ENCODE measurements at places on chromosomes 1 and 21.

DNA sequence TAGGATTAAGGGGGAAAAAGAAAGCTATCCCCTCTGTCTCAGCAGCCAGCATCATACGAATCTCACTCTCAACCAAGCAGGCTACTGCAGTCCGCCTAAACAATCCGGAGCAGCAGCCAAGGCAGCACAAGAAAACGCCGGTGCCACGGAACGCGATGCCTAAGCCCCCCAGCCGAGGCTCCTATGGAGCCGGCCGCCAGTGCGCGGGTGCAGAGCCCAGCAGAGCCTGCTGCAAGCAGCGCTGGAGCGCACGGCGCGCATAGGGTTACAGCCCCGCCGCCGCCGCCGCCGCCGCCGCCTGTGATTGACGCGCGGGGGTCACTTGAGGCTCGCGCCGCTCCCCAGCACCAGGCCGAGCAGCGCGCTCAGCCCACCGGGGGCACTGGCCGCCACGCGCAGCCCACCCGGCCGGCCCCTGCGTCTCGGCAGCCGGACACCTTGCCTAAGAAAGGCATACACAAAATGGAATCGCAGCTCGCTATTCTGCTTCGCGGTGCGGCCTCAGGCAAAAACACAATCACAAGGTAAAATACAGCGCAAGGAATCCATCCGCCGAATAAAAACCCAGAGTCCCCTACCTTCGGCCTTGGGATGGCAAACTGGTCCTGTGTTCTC lies 780 bp downstream of the HIVEP3 start:
- peak; percentile 43 for DNase-seq

DNA sequence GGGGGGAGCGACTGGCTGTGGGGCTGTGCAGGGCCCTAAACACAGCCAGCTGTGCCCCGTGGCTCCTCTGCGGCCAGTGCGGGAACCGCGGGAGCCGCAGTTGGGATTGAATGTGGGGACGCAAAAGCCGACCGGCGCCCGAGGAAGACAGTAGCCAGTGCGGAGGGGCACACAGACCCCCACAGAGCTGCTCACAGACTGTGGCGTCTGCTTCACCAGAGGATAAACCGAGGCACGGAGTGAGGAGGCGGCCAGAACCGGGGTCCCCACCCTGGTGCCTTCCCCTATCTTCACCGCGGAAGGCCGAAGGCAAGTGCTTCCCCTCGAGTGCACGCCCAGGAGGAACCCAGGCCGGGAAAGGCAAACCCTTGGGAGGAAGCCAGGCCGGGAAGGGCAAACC lies 8.7 kb upstream of the TMEM52 start:
- DNase-seq: no peak

DNA sequence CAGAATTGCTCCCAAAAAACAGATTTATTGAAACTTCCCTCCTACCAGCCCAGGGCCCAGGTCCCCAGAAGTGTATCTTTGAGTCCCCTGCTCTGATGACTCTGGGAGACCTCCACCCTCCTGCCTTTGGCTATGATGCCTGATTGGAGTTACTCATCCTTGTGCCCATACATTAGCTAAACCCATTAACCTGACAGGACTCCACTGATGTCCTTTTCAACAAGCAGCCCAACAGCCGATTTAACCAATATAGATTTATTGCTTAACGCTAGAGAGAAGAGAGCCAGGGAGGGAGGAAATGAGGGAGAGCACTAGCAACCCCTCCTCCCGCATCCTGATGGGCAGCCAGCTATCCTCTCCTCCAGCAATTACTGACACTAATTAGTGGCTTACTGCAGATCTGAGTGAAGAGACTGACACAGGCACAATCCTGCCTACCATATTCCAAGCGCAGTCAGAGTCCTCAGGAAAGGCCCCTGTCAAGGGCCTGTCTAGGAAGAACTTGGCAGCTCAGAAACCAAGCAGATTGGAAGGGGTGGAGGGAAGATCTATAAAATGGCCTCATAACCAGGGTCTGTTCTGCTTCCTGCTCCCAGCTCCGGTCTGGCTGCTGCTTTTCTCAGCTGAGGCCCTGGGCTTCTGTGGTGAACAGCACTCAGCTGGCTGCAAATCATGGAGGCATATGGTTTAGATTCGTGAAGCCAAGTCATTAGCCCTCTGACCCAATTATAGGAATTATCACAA lies 484.5 kb upstream of the DAB1 start:
- no peak for DNase-seq

DNA sequence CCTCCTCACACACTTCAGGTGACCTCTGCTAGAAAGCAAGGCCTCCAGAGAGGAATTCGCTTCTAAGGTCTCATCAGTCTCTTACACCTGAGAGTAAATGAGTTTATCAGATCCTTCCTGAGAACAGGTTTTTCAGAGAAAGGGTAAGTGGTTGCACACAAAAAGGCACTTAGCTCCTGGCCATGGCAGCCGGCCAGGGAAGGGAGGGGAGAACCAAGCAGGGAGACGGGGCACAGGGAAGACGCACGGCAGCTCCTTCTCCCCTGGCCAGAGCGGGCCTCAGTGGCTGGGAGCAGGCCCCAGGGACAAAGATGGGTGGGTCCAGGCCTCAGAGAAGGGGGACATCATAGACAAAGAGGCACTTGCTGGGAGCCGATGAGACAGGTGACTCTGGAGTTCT lies 3.6 kb upstream of the TNNT2 start:
- DNase-seq: no peak

GRCh38 chr1:209583408-209583807 lies at the start of gene CAMK1G:
TSS of gene CAMK1G (plus strand) at chr1:209583714. CDS start at chr1:209594984, 11,270 bp downstream.
- DNase-seq: no peak

GRCh38 chr1:192539297-192540092 lies 36.1 kb upstream of the RGS1 start:
- peak; percentile 74 for DNase-seq

DNA sequence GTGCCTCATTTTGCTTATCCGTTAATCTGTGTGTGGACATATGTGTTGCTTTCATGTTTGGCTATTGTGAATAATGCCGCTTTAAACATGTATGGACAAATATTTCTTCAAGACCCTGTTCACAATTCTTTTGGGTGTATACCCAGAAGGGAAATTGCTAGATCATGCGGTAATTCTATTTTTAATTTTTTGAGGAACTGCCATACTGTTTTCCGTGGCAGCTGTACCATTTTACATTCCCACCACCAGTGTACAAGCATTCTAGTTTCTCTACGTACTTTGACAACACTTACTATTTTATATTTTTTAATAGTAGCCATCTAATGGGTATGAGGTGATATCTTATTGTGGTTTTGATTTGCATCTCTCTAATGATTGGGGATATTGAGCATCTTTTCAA lies 7.1 kb upstream of the NID1 start:
- no peak for DNase-seq

DNA sequence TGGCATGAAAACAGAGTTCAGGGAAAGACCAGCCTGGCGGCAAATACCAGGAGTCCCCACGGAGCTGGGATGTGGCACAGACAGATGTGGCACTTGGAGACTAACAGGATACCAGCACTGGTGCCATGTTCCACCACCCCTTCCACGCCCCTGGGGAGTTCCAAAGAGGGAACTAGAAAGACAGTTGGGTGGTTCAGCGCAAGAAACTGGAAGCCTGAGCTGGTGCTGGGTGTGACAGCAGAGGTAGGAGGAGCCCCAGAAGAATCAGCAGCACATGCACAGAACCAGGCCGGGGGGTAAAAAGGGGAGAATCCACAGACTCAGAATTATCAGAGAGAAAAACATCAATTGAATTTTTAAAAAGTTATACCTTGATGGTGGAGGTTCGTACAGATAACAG lies 22.4 kb downstream of the DDX20 start:
- DNase-seq: no peak

- DNase-seq: no peak
Measured at GRCh38 chr1:151106894-151107293, 36.3 kb downstream of the GABPB2 start.

DNA sequence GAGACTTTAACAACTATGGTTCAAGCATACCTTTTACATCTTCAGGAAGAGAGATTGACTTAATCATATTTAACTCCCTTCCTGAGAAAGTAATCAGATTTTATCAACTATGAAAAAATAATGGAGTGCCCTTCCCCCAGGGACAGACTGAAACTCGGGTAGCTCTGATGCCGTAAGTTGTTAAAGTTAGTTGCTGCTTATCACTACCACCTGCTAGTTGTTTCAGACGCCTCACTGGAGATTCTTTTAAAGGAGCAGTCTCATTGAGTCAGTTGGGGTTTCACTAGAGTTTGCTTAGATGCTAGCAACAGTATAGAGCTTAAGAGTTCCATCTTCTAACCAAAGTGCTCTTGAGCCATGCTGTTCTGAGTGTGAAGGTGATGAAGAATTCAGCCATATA lies 17.0 kb upstream of the TRAF5 start:
- DNase-seq: no peak

- no peak for DNase-seq
Measured at GRCh38 chr1:64041371-64042131, 161.9 kb upstream of the UBE2U start.

- DNase-seq: no peak
Measured at GRCh38 chr1:108050911-108051629, 86.1 kb upstream of the VAV3 start.

- DNase-seq: no peak
Measured at GRCh38 chr1:65793359-65793732, 651 bp downstream of the PDE4B start.

GRCh38 chr21:37546949-37547614 lies 180.5 kb downstream of the DYRK1A start:
- DNase-seq: no peak

DNA sequence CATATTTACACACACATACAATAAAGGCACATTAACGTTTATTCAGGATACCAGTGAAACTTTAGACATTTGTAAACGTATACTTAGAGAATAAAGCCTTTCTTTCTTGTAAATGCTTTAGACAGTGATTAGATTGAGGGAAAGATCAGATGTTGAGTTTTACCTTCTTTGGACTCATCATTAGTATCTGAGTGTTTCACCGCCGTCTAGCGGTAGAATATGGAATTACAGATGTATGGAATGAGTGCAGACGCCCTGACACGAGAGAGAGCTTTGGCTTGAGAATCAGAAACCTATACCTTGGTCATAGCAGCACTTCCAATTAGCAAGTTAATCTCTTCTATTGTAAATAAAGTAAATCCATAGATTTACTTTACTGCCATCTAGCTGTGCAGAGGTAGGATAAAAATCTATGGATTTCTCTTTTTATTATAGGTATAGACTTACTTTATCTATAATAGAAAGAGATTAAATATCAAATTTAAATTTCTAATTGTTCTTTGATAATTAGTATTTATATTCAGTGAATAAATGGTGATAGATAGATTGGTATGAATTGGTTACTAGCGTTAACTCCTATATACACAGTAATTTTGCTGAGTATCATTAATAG lies 12.6 kb downstream of the FLG2 start:
- DNase-seq: no peak

DNA sequence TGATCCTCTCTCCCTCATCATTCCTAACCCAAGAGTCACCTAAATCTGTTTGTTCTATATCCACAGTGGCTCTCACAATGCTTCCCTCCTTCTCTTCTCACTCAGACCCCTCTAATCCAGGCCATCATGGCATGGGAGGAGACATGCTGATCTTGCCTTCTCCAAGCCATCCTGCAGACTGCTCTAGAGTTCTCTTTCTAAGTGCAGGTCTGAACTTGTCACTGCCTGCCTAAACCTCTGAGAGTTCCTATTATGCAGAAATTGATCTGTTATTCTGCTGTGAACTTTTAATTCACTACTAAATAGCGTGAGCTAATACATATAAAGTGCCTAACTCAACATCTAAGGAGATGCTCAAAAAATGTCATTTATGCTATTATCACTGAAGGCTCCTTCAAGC lies 26.8 kb downstream of the LAMC2 start:
- no peak for DNase-seq

DNA sequence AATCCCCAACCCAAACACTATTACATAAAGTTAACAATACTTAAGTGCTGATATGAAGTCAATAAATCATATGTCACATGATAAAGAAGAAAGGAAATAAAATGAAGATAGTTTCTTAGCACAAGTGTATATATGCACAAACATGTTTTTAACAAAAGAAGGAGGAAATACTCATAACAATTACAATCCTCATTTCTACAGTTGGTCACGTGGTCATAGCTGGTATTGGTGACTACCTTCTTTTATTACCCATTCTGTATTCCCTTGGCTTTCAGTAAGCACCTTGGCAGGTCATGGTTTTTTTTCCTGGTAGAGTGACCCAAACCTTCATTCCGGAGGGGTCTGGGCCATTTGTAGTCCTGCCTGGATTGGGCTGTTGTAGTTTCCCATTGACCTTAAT lies 137.1 kb upstream of the KCND3 start:
- DNase-seq: no peak

DNA sequence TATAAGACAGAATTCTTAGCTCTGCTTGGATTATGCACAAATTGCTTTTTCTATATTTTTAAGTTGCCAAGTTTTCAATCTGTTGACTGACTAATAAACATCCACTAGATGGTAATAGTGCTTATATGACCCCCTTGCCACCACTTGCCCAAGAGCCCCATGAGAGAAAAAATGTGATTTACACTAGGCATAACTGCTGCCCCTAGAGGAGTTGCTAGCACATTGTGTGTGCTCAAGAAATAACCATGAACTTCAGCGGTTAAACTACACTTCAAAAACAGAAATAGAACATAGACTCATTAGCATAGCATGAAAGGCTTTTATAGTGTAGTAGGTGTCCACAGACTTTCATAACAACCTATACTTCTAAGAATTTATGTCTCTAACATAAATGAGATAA lies 61.4 kb downstream of the BRINP3 start:
- DNase-seq: no peak

GRCh38 chr1:243452092-243452491 lies 196.3 kb downstream of the SDCCAG8 start:
- DNase-seq: no peak

- no peak for DNase-seq
Measured at GRCh38 chr1:74775735-74776134, 42.8 kb downstream of the TYW3 start.

DNA sequence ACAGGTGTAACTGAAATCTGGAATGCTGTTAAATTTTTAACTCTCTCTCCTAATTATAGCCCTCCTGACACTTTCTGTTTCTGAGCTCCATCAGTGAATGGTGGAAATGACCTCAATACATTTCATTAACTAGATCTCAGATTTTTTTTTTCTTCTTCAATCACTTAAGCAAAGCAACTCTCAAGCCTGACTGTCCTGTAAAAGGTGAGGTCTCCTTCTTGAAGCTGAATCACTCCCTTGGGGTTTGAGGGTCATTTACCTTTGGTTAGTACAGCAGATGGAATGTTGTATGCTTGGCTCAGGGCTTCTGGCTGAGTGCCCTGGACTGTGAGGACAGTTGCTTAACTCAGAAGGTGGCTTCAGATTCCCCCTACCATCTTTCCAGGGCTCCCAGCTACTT lies 518.7 kb downstream of the PTPRC start:
- DNase-seq: no peak

- no peak for DNase-seq
Measured at GRCh38 chr1:39293375-39294070, 89.0 kb downstream of the MACF1 start.
